ENCODE measurements at places on chromosomes 5 and 9.

DNA sequence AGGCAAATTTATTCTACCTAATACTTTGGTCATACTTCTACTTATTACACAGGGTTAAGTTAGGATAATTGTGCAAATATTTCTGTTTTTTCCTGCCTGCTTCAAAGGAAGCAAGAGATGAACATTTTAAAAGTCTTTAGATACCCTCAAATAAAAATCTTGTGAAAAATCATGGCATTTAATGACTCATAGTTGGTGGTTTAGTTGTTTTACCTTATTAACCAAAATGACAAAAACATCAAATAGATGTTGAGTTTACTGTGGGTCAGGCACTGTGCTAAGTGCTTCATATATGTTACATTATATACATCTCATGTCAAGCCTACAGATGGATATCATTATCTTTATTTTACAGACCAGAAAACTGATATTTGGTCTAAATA is 54.4 kb downstream of the ZNF474 start:
- no peak for DNase-seq

DNA sequence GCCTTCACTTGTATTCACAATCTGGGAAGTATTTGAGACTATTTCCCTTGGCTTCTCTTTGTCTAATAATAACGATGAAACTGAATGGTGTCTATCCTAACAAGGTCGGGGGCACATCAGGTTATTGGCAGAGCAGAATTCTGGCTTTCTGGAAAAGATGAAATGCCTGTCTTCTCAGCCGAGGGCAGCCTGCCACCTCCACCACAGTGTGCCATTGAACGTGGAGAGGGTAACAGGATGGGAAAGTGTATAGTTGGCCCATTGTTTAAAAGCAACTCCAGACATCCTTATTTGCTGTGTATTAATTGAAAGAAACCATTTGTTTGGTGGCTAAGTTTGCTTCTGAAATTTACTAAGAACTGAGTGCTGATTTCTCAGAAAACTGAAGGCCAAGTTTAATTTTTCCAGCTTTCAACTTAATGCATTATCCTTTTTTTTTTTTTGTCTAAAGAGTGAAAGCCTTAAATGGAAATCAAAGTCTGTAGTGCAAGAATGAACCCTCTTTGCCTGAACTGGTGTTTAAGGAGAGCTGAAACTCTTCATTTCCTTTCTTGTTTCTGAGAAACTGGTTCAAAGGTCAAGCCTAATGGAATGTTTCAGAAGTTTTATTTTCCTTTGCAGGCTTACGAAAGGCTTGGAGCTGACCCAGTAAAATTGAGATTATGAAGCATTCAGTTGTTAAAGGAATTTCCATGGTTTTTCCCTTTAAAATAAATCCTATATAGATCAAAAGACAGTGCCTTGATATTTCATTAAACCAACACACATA is 563.7 kb upstream of the DAP start:
- DNase-seq = no peak

- DNase-seq = peak; percentile 63
Observed at GRCh38 chr9:135504262-135505243, 4.1 kb downstream of the MRPS2 start.

DNA sequence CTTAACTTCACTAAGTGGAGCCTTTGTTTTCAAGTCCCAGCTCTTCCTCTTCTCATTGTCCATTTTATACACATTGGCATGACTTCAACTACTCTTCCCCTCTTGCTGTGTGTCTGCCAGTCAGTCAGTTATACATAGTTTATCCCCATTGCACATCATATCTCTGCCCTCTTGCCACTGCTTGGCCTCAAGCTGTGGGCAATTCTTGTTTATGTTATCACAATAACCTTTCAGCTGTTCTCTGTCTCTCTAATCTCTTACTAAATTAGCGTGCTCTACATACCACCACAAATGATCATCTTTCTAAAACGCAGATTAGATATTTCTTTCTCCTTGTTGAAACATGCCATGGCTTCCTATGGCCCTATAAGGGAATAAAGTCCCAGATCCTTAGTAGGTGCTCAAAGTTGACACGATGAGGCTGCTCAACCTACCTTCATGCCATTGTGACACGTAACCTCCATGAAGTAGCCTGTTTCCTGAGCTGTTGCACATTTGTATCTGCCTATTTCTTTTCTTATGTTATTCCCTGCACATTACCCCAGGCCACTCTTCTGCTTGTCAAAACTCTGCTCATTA is 239.3 kb downstream of the GAS1 start:
- DNase-seq = no peak

DNA sequence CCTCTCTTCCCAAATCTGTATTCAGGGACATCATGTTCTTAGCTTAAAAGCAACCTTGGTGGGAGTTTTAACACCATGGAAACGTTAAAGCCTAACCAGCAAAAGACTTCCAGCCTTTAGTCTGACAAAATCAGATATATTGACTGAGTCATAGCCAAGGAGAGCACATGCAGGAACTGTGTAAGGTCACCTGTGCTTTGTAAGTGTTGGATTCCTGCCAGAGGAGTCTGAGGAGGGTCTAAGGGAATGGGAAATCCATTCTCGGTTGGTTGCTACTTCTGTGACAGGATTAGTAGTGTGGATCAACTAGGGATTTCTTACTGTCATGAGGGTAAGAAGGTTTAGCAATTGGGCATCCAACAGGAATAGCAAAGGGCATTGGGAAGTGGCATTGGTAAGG is 142.0 kb upstream of the CHD1 start:
- no peak for DNase-seq

DNA sequence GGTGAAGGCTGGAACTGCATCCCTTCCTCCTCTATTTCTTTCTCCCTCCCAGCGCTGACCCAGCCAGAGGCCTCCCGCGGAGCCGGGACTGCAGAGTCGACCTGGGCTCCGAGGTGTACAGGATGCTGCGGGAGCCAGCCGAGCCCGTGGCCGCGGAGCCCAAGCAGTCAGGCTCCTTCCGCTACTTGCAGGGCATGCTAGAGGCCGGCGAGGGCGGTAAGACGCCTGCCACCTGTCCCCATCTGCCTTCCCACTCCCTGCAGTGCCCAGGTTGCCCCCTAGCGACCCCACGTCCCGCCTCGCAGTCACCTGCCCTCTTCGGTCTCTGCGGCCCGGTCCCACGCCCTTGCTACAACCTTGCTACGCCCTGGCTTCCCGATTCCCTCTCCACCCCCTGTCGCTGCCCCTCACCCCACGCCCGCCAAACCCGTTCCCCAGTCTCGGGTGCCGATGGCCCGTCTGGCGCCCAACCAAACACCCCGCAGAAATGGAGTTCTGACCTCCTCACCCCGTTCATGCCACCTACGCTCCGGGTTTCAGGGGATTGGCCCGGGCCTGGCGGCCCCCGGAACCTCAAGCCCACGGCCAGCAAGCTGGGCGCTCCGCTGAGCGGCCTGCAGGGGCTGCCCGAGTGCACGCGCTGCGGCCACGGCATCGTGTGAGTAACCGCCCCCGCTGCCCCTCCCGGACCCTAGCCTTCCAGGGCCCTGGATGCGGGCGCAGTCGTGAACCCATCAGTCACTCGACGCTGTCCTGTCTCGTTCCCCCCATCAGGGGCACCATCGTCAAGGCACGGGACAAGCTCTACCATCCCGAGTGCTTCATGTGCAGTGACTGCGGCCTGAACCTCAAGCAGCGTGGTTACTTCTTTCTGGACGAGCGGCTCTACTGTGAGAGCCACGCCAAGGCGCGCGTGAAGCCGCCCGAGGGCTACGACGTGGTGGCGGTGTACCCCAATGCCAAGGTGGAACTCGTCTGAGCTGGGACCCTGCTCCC is 14.1 kb downstream of the PDLIM4 start:
- DNase-seq = no peak

DNA sequence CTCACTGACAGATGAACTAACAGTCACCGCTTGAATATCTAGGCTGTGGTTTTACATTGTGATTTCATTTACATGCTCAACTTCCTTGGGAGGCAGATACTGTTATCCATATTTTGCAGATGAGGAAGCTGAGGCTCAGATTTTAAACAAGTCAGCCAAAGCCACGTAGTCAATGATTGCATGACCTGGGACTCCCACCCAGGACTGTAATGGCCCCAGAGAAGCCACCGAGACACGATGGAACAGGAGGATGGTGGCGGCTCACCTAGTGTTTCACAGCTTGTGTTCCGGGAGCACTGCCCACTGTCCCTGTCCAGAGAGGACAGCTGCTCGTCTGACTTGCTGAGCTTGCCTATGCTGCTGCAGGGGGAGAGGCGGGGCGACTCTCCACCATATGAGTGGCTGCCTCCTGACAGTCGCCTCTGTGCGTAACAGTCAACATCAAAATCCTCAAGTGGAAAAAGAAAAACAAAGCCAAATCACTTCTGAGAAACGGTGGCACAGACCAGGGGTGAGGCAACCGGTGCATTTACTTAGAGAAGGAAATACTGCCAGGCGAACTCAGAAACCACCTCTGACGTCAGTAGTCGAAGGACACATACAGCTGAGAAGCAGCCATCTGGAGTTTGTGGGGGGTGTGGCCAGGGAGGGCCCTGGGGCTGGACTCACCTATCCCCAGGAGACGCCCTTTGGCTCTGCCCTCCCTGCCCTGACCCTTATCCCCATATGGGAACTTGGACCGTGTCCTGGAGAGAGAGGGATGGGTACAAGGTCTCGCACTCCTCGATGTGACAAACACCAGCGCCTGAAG is 82.5 kb downstream of the PRRT1B start:
- no peak for DNase-seq
